ENCODE measurements at places on chromosomes 7 and 10.

DNA sequence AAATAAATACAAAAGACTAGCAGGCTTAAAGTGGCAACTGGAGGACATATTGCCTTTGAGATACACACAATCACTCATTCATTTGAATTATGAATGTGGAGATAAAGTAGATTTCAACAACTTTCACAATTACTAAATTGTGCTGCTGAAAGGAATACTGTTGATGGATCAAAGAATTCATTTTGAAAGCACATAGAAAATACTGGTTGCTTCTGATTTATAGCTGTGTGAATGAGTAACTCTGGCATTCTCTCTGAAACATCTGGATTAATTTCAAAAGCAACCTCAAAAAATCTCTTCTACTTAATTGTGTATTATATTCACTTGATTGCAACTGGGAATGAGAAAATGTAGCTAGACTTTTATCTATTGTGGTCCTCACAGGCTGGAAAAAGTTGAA, 397.6 kb downstream of the THSD7A start:
- no peak for DNase-seq

DNA sequence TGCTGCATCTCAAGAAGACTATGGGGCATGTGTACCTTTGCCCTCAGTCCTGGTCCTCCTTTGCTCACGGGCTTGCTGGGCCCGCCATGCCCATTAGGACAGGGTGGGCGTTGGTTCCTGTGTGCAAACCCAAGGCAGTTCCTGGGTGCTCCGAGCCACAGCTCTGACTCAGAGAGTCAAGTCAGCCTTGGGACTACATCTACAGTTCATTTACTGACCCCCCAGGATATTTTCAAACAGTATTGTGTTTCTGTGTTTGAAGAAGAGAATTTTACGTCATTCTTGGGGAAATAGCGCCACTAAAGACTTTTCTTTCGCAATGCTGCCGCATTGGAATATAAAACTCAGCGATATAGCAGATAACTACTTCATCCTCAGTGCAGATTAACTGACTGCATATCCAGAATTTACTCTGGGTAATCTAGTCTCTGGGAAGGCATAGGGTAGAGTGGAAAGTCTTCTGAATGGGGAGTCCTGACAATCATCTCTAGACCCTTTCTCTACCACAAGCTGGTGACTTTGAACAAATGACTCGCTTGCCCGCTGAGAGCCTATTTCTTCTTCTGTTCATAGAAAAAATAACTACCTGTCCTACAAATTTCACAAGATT, 638.9 kb upstream of the FZD8 start:
- no peak for DNase-seq

DNA sequence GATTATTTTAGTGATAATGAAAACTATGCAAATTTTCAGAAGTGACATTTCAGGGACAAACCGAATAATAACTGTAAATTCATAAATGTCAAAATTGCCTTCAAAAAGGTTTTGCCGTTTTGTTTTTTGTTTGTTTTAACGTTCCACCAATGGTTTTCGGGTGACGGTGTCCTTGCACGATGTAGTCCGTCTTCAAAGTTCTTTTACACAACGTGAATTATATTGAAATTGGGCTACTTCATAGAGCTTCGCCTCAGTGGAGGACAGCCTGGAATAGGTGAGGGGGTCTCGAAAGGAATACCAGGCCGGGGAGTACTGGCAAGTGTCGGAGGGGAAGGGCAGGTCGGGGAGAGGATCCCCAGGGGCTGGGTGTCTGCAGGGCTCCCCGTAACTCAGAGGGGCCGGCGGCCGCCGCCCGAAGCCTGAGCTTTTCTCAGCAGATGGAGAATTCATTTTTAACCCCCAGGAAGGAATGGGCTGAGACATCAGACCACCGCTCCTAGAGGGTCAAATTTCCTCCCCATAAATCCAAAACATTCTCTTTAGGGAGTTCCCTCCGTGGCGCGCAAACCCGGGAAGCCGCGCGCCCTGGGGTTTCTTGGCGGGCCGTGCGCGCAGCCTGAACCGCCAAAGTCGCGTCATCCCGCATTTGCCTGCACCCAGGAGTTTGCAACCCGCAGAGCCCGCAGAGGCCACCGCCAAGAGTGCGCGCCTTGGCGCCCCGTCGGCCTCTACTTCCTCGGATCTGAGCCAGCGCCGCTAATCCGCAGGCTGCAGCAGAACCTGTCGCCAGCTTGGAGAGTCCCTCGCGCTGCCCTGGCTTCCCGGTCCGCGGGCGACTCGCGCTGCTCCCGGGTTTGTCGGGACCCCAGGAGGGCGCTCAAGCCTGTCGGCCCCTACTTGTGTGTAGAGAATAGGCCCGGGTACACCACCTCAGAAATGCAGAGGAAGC, 17.3 kb upstream of the EVX1 start:
- no peak for DNase-seq

DNA sequence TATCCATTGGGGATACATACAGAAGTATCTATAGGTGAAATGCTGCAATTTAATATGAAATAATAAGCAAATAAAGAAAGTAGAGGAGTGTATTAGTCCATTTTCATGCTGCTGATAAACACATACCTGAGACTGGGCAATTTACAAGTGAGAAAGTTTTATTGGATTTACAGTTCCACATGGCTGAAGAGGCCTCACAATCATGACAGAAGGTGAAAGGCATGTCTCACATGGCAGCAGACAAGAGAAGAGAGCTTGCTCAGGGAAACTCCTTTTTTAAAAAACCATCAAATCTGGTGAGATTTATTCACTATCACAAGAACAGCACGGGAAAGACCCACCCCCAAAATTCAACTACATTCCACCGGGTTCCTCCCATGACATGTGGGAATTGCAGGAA, 82.8 kb upstream of the TRIM24 start:
- no peak for DNase-seq

DNA sequence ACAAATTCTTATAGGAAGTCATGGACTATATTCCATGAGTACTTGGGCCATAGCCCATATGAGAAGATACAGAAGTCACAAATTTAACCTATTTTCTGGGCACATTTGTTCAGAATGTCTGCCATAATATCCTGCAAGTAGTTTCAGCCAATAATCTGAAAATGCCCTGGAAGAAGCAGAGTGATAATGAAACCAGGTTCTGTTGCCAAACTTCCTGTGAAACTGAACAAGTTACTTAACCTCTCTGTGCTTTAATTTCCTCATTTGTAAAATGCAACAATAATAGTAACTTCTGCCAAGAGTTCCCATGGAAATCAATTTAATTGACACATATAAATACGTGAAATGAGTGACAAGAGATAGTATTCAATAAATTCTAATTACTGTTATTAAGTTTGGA, 88.8 kb downstream of the SEMA3C start:
- DNase-seq = no peak

- no peak for DNase-seq
Measured at GRCh38 chr7:28065308-28065707, 115.3 kb downstream of the JAZF1 start.

DNA sequence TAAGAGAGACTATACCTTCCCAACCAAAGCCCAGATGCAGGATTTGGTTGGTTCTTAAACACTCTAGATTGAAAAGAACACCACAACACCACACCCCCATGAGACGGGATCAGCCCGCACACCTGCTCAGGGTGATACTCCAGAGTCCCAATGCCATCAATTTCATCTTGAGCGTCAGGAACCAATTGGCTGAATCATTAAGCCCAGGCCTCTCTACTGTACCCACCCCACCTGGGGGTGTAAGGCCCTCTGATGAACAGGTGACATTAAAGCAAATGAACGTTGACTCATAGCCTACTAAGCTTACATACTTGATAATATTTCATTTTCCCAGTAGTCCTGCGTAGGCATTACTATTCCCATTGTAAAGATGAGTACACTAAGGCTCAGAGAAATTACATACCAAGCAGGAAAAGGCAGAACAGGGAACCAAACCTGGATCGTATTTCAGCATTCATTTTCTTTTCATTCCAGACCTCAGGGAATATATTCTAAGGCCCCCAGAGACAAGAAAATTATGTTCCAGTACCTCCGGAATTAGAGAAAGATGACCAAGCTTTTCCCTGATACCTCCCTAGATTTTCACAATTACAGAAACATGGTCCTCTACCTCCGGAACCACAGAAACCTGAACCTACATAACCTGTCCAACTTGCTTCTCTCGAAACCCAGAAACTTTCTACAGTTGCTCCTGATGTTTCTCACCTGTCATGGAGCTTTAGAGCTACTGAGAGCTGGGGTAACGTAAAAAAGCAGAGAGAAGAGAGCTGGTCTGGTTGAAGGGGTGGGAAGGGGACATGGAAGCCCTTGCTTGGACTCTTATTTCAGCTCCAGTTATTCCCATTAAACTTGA, 43.1 kb upstream of the KDM7A start:
- DNase-seq = no peak
